Stimulated activated CD8-positive, alpha-beta memory T cell treated with anti-CD3 and anti-CD28 coated beads, Interleukin-4, amount 100 ng/mL, for 24 hours (primary cell): ENCODE measurements at places on chromosomes 3 and 15.

GRCh38 chr3:119033393-119034255 lies 1.0 kb downstream of the IGSF11 start:
- no peak for DNase-seq

GRCh38 chr3:57545636-57546268 lies 1.6 kb upstream of the DNAH12 start:
- no peak for DNase-seq

GRCh38 chr3:113124256-113124830 lies 87.0 kb upstream of the BOC start:
- no peak for DNase-seq

DNA sequence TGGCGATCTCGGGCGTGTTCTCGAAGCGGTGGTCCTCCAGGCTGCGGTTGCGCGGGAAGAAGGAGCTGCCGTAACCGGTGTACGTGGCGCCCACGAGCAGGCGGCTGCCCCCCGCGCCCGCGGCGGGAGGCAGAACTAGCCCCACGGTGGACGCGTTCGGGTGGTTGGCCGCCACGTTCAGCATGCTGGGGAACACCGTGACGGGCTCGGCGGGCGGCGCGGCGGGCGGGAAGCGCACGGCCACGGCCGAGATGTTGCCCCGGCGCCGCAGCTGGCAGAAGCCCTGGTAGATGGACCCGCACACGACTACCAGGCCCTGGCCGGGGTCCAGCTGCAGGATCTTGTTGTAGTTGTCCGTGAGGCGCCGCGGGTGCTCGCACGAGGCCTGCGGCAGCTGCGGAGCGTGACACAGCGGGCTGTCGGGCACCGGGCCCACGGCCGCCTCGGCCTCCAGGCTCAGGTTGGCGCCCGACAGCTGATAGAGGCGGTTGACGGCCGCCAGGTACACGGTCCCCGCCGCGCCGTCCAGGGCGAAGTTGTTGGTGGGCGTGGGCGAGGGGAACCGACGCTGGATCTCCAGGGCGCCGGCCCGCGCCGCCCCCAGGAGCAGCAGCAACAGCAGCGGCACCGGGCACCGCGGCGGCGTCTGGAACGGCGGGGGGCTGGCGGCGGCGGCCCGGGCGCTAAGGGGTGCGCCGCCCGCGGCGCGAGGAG lies 397 bp downstream of the PLXND1 start:
- no peak for DNase-seq

- no peak for DNase-seq
These were observed 612.9 kb downstream of the ROBO1 start for GRCh38 chr3:79154865-79155264.

GRCh38 chr3:22475665-22476240 lies 724.7 kb upstream of the ZNF385D start:
- DNase-seq, result no peak
